ENCODE measurements at places on chromosomes 3 and 15. TPM values are rescaled to one million over a fixed set of nuclear protein-coding genes. Genes with fewer than 3 reads are reported as not detected.
A peak's percentile ranks its signal among the peaks of the same experiment; 100 is the strongest.

The CCNB2 gene
- total RNA-seq, result 61.5 TPM

The TBL1XR1 gene
- total RNA-seq, result 100 TPM

The PLA2G4E gene
- not detected for total RNA-seq

The CSPG5 gene
- total RNA-seq, result 0.19 TPM

The GOLGA6B gene
- total RNA-seq, result not detected

The SPINK8 gene
- total RNA-seq, result not detected

The ADGRG7 gene
- not detected for total RNA-seq

The PLSCR2 gene
- not detected for total RNA-seq

The RPP25 gene
- total RNA-seq, result 1.3 TPM

The HOMER2 gene
- 1.5 TPM for total RNA-seq

DNA sequence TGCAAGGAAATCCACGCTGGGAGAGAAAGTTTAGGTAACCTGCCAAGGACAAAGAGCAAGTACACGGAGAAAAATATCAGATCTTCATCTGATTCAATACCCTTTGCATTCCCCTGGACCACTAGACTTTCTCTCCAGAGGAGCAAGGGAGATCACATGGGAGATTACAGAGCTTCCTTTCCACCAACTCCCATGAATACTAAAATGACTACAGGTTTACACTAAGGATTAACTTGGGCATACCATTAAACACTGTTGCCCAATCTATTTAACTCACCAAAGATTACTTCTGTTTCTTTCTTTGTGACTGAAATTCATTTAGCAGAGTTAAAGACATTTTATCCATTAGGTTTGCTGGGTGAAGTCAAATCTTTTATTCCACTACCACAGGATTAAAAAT, 71.2 kb downstream of the RYK start:
- H3K36me3 ChIP-seq, result peaks cover 15% of the 10 kb centered on the region
- H3K4me1 ChIP-seq, result no peaks in the 10 kb centered on the region
- no peak for DNase-seq
- H3K27me3 ChIP-seq, result no peaks in the 10 kb centered on the region
- no peak overlapping the region for H3K27ac ChIP-seq

GRCh38 chr3:70281663-70282062, 30.8 kb downstream of the MDFIC2 start:
- DNase-seq, result no peak
- no peaks in the 10 kb centered on the region for H3K36me3 ChIP-seq
- H3K4me3 ChIP-seq, result no peak overlapping the region
- H3K4me1 ChIP-seq, result no peaks in the 10 kb centered on the region
- H3K27me3 ChIP-seq, result no peaks in the 10 kb centered on the region

DNA sequence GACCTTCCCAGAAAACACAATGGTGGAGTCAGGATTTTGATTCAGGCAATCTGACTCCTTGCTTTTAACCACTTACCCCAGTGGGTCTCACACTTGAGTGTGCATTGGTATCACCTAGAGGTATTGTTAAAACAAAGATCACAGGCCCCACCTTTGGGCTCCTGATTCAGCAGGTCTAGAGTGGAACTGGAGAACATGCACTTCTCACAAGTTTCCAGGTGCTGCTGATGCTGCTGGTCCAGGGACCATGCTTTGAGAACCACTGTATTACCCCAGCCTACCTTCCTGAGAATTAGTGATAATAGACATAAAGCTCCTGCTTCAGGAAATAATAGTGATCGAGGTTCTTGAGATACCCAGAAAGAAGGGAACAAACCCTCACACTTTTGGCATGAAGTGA, 466.9 kb downstream of the EPHB1 start:
- H3K4me1 ChIP-seq, result no peaks in the 10 kb centered on the region
- H3K4me3 ChIP-seq, result no peak overlapping the region
- DNase-seq, result no peak

DNA sequence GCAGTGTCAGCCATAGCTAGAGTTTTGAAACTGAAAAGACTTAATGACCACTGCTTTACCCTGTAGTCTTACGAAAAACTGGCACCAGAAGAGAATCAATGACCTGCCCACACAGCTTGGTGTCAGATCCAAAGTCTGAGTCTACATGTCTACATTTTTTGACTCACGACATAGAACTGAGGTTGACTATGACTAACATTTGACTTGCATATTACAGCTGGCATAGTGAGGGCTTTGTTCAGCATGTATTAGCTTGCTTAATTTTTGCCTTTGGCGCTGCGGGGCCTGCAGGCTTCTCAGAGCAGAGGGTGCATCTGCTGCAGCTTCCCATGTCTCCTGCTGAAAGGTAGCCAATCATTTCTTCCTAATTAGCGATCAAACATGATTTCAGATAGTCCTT, 167.0 kb downstream of the EBLN2 start:
- H3K27ac ChIP-seq, result no peak overlapping the region
- H3K27me3 ChIP-seq, result peaks cover 11% of the 10 kb centered on the region
- DNase-seq, result no peak
- no peaks in the 10 kb centered on the region for H3K4me1 ChIP-seq

DNA sequence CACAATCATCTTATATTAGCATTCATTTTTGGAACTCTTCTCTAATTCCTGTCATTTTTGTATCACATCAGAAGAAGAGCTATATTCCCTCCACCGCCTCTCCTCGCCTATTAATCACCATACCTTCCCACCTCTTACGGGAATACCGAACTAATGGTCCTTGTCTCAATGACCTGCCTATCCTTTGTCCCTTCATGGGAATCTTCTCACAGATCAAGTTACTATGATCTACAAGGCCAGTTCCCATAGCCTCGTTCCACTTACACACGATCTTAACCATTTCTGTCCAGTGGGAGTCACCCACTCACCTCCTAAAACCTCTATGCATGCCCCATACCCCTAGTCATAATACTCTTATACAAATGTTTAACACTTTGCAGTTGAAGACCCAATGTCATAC, 342.6 kb upstream of the TPRG1 start:
- H3K27ac ChIP-seq, result no peak overlapping the region
- H3K4me1 ChIP-seq, result peaks cover 44% of the 10 kb centered on the region
- no peak overlapping the region for H3K4me3 ChIP-seq
- DNase-seq, result no peak
- H3K27me3 ChIP-seq, result no peaks in the 10 kb centered on the region
- 0 out of 2 replicates have a peak, but pooled peaks cover 5% of the 10 kb centered on the region for H3K36me3 ChIP-seq

GRCh38 chr15:66780172-66780972, 78.3 kb downstream of the SMAD6 start:
- H3K4me3 ChIP-seq, result no peak overlapping the region
- DNase-seq, result peak; percentile 84
- peak overlapping the region; percentile 88 for H3K27ac ChIP-seq
- H3K27me3 ChIP-seq, result peaks cover 2% of the 10 kb centered on the region
- H3K4me1 ChIP-seq, result peaks cover 67% of the 10 kb centered on the region
- peaks cover 9% of the 10 kb centered on the region for H3K36me3 ChIP-seq

DNA sequence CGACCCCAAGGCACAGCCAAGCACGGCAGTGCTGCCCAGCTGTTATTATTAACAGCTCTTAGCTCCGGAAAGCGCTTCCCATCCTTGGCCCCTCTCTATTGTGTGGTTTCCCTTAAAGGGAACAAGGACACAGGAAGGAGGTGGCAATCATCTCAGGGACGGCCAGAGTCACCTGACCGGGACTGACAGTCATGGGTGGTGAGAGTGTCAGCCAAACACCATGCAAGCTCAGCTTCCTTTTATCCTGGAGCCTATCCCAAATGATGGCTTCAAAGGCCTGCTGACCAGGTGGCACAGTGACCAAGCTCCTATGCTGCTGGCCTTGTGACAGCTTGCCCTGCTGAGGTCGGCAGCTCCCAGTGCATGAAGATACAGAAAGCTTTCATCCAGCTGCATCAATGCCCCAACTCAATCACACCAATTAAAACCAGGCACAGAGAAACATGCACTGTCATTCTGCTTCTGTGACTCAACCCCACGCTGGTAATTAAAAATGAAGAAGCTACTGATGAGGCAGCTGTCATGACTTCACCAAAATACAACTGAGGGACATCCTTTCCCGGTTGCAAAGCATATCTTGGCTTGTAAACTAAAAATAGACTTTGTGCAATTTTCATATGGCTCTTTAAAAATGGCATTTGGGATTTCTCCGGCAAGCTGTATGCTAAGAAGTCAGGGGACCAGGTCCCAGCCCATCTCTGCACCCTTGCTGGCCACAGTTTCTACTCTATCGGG, 34.0 kb downstream of the PCSK6 start:
- no peaks in the 10 kb centered on the region for H3K36me3 ChIP-seq
- peak overlapping the region; percentile 53 for H3K27ac ChIP-seq

DNA sequence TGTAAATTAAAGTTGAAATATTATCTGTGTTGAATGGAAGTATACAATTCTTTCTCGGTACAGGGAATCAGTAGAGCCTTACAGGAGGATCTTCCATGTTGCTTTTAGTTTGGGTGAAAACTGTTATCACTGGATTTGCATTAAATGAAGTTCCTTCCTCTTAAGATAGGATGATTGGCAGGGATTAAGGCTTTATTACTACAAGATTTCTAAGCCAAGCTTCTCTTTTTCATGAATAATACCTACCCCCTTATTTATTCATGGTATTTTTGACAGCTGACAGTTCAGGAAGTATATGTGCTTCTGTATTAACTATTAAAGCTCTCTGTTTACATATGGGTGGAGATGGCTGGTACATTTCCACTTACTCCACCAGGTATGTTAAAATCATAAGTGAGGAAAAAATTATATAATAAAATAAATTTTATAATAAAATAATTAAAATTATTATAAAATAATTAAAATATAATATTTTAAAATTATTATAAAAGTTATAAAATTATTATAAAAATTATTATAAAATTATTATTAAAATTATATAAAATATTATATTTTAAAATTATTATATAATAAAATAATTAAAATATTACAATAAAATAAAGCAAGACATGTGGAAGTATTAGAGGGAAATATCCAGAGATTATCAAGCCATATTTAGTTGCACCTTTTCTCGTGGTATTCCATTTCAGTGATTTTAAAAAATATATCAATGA, 332.9 kb downstream of the ROBO2 start:
- DNase-seq, result no peak
- no peaks in the 10 kb centered on the region for H3K36me3 ChIP-seq
- no peak overlapping the region for H3K4me3 ChIP-seq
- H3K27me3 ChIP-seq, result peaks cover 1% of the 10 kb centered on the region
- H3K27ac ChIP-seq, result no peak overlapping the region

DNA sequence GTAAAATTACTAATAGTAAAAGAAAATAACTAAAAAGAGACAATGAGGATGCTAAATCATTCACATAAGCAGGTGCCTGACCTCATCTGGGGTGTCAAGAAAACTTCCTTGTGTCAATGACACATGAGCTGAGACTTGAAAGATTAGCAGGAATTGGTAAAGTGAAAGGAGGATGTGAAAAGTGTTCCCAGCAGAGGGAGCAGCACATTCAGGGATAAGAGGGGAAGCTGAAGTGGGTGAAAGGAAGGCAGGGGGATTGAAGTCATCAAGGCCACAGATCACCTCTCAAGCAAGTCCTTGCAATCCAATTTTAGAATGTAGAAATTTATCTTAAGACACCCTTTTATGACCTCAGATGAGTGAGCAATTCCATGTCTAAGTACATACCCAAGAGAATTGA, 60.2 kb upstream of the ACP3 start:
- no peaks in the 10 kb centered on the region for H3K36me3 ChIP-seq
- H3K4me3 ChIP-seq, result no peak overlapping the region
- peaks cover 9% of the 10 kb centered on the region for H3K27me3 ChIP-seq
- DNase-seq, result no peak
- H3K27ac ChIP-seq, result no peak overlapping the region
- H3K4me1 ChIP-seq, result peaks cover 16% of the 10 kb centered on the region

- no peak overlapping the region for H3K27ac ChIP-seq
- H3K4me1 ChIP-seq, result peaks cover 9% of the 10 kb centered on the region
- no peak overlapping the region for H3K4me3 ChIP-seq
Measured at GRCh38 chr3:72047221-72047871, 262.4 kb upstream of the PROK2 start.

GRCh38 chr15:70036585-70037291, 61.0 kb downstream of the TLE3 start:
- no peak overlapping the region for H3K4me3 ChIP-seq
- H3K36me3 ChIP-seq, result no peaks in the 10 kb centered on the region
- no peak for DNase-seq
- peaks cover 40% of the 10 kb centered on the region for H3K27me3 ChIP-seq

GRCh38 chr3:141227216-141227615, 4.4 kb upstream of the PXYLP1 start:
- no peak for DNase-seq
- peaks cover 14% of the 10 kb centered on the region for H3K4me1 ChIP-seq
- H3K4me3 ChIP-seq, result no peak overlapping the region
- H3K27me3 ChIP-seq, result peaks cover 12% of the 10 kb centered on the region
- H3K27ac ChIP-seq, result no peak overlapping the region

DNA sequence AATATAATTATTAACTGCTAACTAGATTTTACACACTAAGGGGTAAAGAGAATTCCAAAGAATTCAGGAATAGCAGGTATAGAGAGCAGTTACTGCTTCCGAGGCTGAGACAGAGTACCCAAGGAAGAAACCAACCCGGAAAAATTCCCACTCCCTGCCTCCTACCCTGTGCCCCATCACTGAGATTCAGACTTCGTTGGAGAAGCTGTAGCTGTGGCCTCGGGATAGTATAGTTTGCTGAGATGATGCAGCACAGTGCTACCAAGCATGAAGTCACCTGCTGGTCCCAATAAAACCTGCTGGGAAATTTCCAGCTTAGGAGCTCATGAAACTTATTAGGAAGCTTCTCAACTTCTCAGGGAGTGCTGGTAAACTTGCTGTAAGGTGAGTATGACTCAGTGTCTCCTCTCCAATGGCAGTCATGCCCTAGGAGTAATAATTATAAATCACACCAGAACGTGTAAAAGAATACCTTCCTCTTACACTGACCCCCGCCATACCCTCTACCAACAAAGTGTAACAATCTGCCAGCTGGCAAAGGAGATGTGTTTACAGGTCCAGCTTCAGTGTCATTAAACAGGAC, 215.2 kb upstream of the ROBO2 start:
- H3K4me3 ChIP-seq, result no peak overlapping the region
- no peaks in the 10 kb centered on the region for H3K4me1 ChIP-seq

DNA sequence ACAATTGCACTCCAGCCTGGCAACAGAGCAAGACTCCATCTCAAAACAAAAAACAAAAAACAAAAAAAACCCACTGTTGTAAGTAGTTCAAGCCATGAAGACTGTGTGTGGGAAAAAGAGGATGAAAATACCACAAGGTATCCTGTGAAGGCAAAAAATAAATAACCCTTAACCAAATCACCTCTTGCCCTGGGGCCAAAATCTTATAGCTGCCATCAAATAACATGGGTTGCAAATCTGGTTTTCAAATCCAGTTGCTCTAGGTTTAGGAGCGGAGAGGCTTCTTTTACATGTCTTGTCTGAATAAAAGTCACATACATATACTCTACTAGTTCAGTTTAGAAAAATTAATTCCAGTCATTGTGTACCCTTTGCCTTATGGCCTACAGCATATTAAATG, 87.0 kb upstream of the STT3B start:
- H3K36me3 ChIP-seq, result no peaks in the 10 kb centered on the region
- H3K4me1 ChIP-seq, result peaks cover 8% of the 10 kb centered on the region
- H3K27me3 ChIP-seq, result no peaks in the 10 kb centered on the region
- H3K4me3 ChIP-seq, result no peak overlapping the region
- DNase-seq, result no peak
